ENCODE measurements at places on chromosomes 13 and 19.

DNA sequence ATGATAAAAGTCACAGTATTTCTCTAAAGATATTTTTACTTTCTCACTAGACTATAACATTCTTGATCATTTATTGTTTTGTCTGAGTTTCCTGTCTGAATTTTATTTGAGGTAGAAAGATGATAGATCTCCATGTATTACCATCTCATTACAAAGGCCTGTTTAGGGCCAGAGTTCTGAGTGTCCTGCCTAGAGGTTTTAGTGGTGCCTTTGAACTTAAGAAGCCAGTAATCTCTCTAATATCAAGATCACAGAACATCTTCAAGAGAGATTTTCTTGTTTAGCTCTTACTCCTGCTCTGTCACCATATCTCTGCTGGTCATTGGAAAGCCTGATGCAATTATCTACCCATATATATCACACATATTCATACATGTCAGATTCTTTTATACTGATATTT lies 101.5 kb downstream of the ZAR1L start:
- no peak for DNase-seq

DNA sequence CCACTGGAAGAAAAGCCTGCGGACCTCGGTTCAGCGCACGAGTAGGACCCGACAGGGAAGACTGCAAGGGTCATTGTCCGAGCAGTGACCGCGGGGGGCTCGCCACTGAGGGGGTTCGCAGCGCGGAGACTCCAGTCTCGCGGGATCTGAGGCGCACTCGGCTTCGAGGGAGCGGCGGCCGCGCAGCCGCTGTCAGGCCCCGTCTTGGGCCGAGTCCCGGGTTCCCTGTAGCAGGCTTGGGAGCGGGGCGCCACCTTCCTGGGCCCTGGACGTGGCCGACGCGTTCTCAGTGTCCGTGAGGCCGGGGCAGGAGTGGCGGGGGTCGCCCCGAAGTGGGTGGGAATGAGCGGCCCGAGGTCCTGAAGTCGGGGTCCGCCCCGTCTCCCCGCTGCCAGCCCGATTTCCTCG lies 474 bp upstream of the FAM174C start:
- DNase-seq, result no peak

- DNase-seq, result no peak
These were observed 313.5 kb downstream of the KLF12 start for GRCh38 chr13:73820688-73821087.

DNA sequence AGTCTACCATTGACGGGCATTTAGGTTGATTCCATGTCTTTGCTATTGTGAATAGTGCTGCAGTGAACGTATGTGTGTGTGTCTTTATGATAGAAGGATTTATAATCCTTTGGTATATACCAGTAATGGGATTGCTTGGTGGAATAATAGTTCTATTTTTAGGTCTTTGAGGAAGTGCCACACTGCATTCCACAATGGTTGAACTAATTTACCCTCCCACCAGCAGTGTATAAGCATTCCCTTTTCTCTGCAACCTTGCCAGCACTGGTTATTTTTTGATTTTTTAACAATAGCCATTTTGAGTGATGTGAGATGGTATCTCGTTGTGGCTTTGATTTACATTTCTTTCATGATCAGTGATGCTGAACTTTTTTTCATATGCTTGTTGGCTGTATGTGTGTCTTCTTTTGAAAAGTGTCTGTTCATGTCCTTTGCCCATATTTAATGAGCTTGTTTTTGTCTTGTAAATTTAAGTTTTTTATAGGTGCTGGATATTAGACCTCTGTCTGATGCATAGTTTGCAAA lies 37.5 kb downstream of the RFC3 start:
- DNase-seq, result no peak

Data from stimulated activated CD4-positive, alpha-beta T cell treated with anti-CD3 and anti-CD28 coated beads, TNF-alpha, amount 100 ng/mL, for 1 hour (primary cell).